ENCODE measurements at places on chromosomes 3 and 15.

- DNase-seq: no peak
Observed at GRCh38 chr15:35181538-35181937, 96.4 kb upstream of the NANOGP8 start.

DNA sequence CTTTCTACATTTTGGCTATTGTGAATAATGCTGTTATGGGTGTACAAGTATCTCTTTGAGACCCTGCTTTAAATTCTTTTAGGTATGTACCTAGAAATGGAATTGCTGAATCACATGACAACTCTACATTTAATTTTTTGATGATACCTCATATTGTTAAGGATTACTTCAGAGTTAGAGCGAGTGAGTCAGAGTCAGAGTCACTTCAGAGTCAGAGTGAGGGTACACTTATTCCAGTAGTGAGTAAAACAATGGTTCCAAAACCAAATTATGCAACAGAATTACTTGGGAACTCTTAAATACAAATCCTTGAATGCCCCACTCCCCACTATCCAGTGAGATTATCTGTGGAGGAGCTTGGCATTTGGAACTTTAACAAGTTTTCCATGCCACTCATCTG lies 50.3 kb upstream of the SNRK start:
- DNase-seq: no peak

GRCh38 chr15:59340325-59340724 lies 32.3 kb downstream of the MYO1E start:
- DNase-seq: no peak

DNA sequence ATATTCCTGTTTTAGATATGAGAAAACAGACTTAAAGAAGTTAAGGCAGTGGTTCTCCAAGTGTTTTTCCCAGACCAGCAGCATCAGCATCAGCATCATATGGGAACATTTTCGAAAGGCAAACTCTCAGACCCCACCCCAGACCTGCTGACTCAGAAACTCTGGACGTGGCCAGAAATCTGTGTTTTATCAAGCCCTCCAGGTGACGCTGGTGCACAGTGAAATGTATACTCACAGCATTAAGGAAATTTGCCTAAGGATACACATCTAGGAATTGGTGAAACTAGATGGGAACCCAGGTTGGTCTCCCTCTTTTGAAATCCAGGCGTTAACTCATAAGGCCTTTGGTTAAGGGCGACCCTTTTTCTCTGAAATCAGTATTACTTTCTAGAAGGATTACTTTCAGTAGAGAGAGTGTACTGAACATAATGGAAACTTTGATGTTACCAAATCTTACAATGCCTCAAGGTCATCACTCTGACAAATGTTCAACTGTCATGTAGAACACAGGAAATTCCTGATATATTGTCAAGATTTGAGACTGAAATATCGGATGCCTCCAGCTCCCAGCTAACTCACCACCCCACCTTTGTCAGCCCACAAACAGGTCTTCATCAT lies 910.2 kb downstream of the ROBO1 start:
- no peak for DNase-seq

DNA sequence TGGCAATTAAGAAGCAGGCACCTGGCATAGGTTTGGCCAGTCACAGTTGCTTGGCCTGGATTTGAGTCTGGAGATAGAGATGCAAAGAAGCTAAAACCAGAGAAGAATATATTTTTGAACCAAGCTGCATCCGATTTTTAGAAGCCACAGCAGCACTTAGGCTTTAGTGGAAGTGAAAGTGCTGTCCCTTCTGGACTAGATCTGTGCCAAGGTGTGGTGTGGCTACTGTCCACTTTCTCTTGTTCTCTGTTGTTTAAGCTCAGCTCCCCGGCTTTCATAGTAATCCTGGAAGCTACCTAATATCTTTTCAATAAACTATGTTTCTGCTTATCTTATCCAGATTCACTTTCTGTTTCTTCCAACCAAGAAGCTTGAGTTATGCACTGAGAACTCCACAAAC lies 183.4 kb upstream of the THRB start:
- DNase-seq: no peak

GRCh38 chr3:178561239-178561638 lies 25.0 kb downstream of the KCNMB2 start:
- no peak for DNase-seq

DNA sequence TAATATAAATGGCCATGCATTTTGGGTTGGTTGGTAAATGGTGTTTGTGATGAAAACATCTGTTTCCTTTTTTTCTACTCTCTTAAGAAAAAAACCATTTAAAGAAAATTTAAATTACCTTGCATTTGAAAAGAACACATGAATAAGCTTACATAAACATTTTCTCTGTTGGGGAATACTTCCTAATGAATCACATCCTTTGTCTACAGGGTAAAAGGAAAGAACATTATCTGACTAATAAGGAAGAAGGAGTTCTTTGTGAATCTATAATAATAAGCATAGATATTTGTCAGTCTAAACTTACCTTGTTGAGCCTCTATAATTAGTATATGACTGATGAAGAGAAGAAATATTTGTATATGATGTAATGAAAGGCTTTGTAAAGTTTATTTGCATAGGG lies 254.1 kb upstream of the ZNF717 start:
- DNase-seq: no peak

DNA sequence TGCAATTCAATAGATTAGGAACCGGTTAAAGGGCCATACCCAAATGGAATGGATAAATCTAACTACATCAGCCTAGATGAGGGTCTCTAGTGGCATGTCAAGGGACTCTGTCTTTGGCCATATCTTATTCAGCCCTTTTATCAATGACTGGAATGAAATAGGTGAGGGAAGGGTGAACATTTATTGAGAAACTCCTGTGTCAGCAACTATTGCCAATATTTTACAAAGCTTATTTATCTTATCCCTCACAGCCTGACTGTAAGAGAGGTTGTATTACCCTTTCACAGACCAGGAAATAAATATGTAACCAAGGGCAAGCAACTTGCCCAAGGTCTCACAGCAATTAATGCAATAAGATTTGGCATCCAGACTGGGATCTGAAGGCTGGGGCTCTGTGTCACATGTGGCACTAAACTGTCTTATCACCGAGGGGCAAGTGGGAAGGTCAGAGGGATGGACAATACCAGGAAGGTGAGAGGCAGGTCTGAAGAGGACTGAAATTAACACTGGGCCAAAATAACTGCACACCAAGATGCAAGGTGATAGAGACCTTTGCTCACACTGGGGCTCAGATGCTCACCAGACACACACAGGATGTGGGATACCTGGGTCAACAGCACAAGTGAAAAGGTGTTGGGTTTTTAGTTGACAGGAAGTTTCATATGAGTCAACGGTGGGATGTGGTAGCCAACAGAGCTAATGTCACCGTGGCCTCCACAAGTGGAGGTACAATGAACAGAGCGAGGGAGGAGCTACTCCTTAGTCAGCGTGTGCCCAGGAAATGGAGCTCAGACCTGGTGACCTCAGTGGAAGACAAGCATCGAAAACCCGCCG lies 261.3 kb downstream of the RPLP1 start:
- no peak for DNase-seq

GRCh38 chr3:12097971-12098370 lies 60.7 kb downstream of the TIMP4 start:
- no peak for DNase-seq

DNA sequence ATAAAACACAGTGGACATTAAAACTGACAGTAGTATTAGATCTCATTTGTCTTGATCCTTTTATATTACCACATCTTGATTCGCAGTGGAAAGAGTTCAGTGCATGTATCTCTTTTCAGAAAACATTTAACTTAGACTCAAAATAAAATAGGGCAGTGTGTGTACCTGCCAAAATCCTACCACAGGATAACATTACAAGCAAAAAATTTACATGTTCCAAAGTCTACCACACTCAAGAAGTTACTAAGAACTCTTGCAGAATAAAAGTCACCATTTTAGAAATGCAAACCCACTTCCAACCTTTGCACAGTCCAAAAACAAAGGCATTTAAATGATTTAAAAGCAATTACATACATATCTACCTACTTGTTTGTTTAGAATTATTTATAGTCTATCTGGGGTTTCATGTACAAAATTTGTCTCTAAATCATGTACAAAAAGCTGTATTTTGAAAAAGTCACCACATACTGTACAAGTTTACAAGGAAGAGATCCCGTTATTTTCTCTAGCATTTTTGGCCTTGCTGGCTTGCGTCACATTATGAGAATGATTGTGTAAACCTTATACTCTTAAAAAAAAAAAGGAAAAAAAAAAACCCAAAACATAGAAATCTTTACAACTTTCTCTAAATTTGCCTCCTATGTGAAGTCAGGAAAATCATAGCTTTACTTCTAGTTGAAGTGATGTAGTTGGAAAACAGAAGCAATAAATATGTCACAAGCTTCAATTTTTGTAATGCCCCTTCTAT lies 153.8 kb downstream of the ADAM10 start:
- no peak for DNase-seq

DNA sequence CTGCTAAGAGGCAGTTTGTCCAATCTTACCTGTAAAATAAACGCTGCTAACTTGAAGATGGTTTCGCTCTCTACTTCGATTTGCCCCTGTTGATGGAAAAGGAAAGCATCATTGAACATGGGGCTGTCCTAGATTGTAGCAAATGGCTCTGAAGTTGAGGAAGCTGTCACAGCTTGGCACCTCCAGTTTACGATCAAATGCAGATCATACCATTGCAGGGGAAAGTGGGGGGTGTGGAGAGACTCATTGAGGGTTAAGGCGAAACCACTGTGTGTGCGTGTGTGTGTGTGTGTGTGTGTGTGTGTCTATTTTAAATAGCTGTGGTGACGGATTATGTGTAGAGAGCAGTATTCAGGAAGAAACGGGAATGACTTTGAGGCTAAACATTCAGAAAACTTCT lies 127.6 kb upstream of the LMOD3 start:
- no peak for DNase-seq

- no peak for DNase-seq
Observed at GRCh38 chr3:11238880-11239279, 33.3 kb upstream of the ATG7 start.

DNA sequence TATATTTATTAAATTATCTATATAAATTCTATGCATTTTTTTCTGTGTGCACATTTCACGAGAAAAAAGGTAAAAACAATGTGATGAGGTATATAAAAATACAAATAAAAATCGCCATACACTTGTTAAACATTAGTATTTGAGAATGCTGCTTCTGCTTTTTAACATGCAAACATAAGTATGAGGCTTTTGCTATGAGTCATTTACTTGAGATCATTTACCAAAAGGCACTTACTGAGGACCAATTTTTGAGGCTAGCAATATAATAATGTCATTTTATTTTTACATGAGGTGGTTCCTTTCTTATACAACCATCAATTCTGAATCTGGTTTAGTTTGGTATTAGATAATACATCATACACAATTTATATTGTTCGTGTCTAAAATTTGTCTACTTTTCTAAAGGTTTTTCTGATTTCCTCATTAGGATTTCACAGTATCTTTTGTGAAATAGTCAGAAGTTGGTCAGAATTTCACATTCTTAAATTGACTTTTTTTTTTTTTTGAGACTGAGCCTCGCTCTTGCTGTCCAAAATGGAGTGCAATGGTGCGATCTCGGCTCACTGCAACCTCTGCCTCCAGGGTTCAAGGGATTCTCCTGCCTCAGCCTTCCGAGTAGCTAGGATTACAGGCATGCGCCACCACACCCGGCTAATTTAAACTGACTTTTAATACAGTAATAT lies 25.6 kb downstream of the DCUN1D1 start:
- no peak for DNase-seq

GRCh38 chr3:118544458-118544857 lies 490.2 kb downstream of the IGSF11 start:
- no peak for DNase-seq

DNA sequence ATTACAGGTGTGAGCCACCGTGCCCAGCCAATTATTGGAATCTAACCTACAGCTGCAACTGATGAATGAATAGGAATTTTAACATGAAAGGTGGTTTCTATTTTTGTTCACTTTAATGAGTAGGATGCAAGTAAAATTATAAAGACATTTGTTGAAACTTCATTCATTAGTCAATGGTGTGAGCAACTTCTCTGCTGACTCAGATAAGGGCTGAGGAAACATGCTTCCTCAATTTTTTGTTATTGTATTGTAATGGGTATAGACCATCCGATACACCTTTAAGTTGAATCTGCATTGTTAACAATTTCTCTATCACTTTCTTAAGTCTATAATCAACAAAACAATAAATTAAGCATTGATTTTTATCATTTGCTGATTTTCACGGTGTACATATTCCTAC lies 127.8 kb downstream of the STAG1 start:
- no peak for DNase-seq

- DNase-seq: no peak
Observed at GRCh38 chr3:61997101-61997500, 376.2 kb downstream of the FEZF2 start.

GRCh38 chr15:68528626-68529290 lies 50.0 kb upstream of the CORO2B start:
- no peak for DNase-seq

- no peak for DNase-seq
Observed at GRCh38 chr3:186697510-186697909, 19.6 kb upstream of the KNG1 start.

- no peak for DNase-seq
Observed at GRCh38 chr3:9349321-9350117, 13.3 kb upstream of the THUMPD3 start.

DNA sequence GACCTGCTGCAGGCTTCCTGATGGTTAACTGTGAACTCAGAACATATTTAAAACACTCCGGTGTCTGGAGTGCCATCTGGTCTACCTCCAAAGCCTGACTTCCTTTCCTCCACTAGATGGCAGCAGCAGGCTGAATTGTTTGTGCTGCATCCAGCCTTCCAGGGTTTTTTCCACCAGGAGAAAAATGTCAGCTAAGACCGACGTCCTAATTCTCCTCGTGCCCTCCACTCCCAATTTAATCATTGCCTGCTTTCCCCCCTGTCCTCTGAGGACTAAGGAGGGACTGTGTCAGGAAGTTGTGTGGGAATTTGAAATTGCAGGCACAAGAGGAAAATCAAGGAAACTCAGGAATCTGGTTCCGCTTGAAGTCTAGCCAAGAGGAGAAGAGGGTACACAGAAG lies 165.2 kb upstream of the UMPS start:
- peak; percentile 42 for DNase-seq

DNA sequence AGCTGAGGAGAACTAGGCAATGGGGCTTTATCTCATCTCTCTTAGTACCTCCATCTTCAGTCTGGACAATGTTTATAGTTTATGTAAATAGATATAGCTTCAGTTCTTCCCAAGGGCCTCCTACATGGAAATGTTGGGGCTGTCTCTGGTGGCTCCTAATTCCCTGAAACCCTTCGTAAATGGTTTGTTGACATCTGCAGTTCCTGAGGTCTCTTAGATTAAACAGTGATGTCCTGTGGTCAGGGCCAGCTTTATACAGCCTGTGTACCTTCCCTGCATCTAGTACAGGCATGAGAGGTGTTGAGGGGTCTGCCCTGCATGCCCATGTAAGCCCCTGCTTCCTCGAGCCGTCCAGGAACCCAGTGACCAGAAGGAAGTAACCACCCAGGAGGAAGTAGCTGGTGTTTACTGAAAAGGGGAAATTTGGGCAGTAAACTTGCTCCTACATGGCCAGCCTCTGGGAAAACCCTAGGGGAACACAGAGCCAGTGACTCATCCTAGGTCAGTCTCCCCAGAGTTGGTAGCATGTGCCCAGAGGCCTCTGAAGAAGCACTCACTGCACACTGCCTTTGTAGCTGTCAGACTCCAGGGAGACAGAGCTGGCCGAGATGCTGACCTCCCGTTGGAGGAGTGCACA lies 4.7 kb upstream of the TBC1D2B start:
- DNase-seq: no peak

GRCh38 chr15:88803241-88803919 lies at the start of gene ACAN:
Gene ACAN, plus strand, starts transcription at chr15:88803436. Its CDS starts 32,771 bp downstream, at chr15:88836207.
- DNase-seq: no peak

All from anterior cingulate cortex (tissue), 58 donors.